HFFc6 (cell line): ENCODE measurements at places on chromosomes 1 and 21. TPM values are rescaled to one million over a fixed set of nuclear protein-coding genes. Genes with fewer than 3 reads are reported as not detected.

DNA sequence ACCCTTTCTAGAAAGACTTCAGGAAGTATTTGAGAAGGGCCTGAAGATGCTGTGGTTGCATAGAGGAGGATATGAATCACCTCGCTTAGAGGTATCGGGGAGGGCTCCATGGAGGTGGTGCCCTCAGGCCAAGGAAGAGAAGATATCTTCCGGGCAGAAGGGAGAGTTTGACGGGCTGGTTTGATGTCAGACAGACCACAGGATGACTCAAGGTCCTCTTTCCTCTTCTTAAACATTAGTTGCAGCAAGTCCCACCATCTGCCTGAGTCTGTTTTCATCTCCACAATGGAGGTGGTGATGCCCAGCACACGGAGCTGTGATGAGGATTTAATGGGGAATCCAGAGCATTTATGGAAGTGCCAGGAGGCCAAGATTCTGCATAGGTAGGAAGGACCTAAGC is 25.1 kb upstream of the RUNX3 start:
- peak; percentile 88 for DNase-seq
- H3K4me1 ChIP-seq, result peaks cover 60% of the 10 kb centered on the region
- H3K36me3 ChIP-seq, result no peaks in the 10 kb centered on the region
- peak overlapping the region; percentile 81 for H3K27ac ChIP-seq
- H3K4me3 ChIP-seq, result peak overlapping the region; percentile 26

DNA sequence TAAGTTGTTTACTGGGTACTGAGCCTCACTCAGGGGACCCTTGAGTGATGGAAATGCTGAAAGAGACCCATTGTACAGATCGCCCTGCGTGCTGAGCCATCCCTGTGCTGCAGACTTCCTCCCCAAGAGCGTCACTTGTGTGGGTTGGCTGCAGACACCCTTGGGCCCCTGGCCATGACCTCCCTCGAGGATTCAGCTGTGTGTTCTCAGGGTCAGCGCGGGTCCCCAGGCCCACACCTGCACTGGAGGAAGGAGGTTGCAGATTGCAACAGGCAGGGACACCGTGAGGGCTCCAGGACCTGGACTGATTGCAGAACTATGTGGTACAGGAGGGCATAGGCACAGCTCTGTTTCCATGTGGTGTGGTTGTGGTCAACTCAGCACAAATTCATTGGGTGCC is 4.4 kb downstream of the SNAP47 start:
- H3K4me3 ChIP-seq, result no peak overlapping the region
- no peak overlapping the region for H3K27ac ChIP-seq
- DNase-seq, result no peak
- H3K27me3 ChIP-seq, result peaks cover 3% of the 10 kb centered on the region
- no peaks in the 10 kb centered on the region for H3K36me3 ChIP-seq
- H3K4me1 ChIP-seq, result peaks cover 8% of the 10 kb centered on the region; the same call in 1 of the 2 replicates

DNA sequence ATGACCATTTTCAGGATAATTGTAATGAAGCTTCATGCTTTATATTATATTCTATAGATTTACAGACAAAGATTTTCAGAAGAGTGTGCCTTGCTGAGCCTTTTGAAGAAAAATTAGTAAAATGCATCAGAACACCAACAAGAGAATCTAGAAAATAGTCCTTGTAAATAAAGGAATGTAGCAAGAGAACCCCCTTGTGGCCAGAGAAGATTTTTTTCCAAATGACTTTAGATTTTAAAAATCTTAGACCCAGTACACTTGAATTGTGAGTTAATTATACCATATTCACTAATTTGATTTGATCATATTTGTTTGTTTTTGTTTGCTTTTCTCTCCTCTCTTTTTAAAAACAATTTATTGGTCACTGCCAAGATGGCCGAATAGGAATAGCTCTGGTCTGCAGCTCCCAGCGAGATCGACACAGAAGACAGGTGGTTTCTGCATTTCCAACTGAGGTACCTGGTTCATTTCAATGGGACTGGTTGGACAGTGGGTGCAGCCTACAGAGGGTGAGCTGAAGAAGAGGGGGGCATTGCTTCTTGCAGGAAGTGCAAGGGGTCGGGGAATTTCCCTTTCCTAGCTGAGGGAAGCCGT is 12.8 kb upstream of the IFI44L start:
- peaks cover 24% of the 10 kb centered on the region for H3K4me1 ChIP-seq
- no peak overlapping the region for H3K27ac ChIP-seq
- H3K4me3 ChIP-seq, result no peak overlapping the region

Gene LRRC47
- total RNA-seq, result 46.7 and 48.1 TPM in 2 replicates

GRCh38 chr1:67722292-67722944 is 37.4 kb downstream of the GADD45A start:
- H3K4me3 ChIP-seq, result no peak overlapping the region
- DNase-seq, result peak; percentile 17
- peaks cover 15% of the 10 kb centered on the region for H3K4me1 ChIP-seq
- H3K27me3 ChIP-seq, result peaks cover 1% of the 10 kb centered on the region; the same call in 1 of the 2 replicates
- H3K36me3 ChIP-seq, result no peaks in the 10 kb centered on the region
